Stimulated activated CD4-positive, alpha-beta T cell treated with anti-CD3 and anti-CD28 coated beads, Interleukin-1b, Interleukin-23, amount 100 ng/mL, for 48 hours (primary cell): ENCODE measurements at places on chromosomes 12 and 14.

- DNase-seq, result no peak
Observed at GRCh38 chr12:48807981-48808380, 10.3 kb upstream of the CACNB3 start.

- DNase-seq, result no peak
Observed at GRCh38 chr12:106522708-106523107, 60.1 kb upstream of the RFX4 start.

DNA sequence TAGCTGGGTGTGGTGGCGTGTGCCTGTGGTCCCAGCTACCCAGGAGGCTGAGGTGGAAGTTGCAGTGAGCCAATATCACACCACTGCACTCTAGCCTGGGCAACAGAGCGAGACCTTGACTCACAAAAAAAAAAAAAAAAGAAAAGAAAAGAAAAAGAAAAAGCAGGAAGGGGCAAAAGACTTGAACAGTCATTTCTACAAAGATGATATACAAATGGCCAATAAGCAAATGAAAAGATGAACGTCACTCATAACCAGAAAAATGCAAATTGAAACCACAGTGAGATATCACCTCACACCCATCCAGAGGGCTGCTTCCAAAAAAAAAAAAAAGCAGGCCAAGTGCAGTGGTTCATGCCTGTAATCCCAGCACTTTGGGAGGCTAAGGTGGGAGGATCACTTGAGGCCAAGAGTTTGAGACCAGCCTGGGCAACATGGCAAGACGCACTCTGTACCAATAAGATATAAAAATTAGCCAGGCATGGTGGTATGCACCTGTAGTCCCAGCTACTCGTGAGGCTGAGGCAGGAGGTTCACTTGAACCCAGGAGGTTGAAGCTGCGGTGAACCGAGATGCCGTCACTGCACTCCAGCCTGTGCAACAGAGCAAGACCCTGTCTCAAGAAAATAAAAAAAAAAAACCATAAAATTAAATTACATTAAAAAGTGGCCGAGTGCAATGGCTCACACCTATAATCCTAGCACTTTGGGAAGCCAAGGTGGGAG lies 20.5 kb downstream of the UBC start:
- DNase-seq, result no peak

DNA sequence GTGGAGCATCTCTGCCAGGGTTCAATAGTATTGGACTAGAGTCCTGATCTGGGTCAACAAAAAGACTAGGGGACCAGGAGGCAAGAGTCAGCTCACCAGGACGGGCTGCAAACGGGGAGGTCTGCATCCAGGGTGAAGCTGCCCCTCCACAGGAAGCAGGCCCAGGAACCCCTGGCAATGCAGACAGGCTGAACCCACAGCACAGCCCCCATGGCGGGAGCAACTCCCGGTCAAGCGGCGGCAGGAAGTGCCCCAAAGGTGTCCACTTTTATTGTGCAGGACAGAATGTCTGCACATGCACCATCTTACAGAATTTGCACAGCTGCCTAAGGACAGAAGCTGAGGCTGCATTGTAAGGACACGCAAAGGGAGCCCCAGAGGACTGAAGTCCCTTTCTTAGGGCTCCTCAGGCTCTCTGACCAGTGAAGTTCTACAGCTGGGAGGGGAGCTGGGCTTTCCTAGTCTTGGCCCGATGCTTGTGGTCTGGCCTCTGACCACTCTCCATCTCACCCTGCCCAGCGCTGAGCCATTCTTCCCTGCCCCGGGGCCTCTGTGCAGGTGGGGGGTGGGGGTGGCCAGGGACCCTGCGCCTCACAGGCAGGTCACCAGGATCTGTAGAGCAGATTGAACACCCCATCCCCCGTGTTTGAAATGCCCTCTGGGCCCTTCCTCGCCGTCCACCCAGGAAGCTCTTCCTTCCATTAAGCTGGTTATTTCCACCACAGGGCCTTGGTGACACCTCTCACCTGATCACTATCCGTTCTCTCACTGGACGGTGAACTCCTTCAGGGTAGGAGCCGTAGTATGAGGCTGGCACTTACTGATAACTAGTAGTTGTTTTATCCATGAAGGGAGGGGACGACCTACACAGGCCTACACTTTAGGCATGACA lies 75.9 kb downstream of the NINJ2 start:
- no peak for DNase-seq

- DNase-seq, result no peak
Observed at GRCh38 chr14:41285186-41285748, 321.4 kb upstream of the LRFN5 start.

DNA sequence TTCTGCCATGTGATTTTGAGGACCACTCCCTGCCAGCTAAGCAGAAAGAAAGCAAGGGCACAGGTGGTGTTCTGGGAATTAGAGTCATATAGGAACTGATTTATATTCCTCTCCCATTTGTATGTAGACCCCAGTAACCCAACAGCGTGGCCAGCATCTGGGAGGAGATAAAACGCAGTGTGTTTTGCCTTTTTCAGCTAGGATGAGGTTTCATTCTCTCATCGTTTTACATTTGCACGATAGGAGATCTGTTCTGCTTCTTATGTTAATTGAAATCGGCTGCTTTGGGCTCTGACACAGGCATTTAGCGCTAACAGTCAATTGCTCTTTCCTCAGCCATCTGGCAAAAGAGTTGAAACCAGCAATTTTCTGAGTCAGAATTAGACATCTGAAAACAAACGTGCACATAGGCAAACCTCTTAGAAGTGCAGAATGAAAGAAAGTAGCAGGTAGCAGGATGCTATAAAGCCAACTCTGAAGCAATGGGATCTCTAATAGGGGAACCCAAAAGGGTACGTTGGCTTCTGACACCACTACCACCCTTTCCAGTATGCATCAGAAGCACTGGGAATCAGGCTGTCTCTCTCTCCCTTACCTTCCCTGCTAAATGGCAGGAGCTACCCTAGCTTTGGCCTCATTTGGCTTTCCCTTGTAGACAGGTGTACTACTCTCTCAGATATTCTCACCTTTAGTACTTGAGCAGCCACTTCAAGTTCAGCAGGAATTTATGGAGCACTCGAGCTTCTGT lies 219.1 kb downstream of the PHLDA1 start:
- DNase-seq, result no peak

GRCh38 chr14:100487304-100487703 lies 99.9 kb downstream of the BEGAIN start:
- DNase-seq, result no peak

GRCh38 chr14:65444230-65444629 lies 31.7 kb downstream of the FUT8 start:
- no peak for DNase-seq

DNA sequence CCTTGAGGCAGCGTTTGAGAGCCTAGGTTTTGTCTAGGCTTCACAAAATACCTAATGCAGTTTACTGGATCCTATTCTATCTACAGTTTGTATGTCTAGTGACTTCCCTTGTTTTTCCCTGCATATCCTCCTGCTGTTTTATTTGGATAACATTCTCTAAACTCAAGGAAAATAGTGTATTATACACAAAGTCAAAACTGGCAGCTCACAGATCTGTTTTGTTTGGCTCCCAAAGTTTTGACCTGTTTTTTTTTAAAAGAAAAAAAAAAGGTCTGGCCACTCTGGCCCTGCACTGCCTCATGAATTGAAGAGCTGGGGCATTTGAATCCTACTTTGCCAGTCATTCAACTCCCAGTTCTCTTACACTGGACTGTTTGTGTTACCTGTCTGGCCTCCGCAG lies 155.3 kb downstream of the KICS2 start:
- no peak for DNase-seq

DNA sequence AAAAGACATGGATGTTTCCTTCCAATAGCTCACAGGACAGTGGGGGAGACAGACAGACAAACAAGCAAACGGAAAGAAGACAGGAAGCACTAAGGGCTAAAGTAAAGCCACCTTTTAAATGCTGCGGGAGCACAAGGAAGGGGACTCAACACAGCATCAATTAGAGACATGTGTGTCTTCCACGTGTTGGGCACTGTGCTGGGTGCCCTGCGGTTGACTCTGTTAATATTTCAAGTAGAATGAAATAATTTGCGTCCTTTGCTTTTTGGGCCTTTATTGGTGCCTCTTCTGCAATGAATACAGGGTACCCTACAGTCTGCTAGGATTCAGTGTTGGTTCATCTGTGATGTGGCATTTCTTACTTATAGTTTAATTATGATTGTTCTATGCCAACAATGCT lies 90.9 kb upstream of the CPM start:
- DNase-seq, result no peak

GRCh38 chr12:93914281-93914680 lies 234.1 kb upstream of the PLXNC1 start:
- no peak for DNase-seq

DNA sequence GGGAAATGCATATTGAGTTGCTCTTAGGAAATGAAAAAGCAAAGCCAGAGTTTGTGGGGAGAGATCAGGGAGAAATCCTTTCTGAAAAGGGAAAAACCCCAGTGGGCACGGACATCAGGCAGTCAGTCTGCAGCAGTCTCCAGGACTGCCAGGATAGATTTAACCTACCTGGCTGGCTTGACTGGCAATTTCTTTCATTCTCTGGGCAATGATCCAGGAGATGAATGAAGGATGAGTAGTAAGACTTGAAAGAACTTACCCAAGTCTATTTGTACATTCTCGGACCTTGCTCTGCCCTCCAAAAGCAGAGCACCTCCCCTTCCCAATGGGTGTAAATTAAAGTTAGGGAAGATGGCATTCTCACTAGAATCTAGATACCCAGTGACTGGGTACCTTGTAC lies 42.9 kb downstream of the CMAS start:
- no peak for DNase-seq

- no peak for DNase-seq
Observed at GRCh38 chr12:11460343-11461023, 65.1 kb upstream of the PRB2 start.

DNA sequence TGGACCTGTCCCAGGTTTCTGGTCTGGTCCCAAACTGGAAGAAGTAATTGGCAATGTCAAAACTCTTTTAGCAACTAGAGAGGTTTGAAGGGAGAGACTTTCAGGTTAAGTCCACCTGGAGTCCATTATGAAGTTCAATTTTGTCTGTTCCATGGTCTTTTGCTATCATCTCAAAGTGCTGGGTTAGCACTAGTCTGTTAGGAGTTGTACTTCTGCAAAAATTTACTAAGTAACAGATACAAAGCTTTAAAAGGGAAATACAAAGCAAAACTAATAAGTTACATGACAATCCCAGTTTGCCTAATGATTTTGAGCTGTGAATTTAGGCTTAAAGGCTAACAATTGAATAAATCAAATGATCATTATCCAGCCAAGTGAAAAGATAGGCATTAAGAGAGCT lies 643.9 kb downstream of the C12orf50 start:
- no peak for DNase-seq

GRCh38 chr12:106759526-106760183 lies 14.8 kb upstream of the RIC8B start:
- no peak for DNase-seq

GRCh38 chr12:71576496-71576895 lies 87.2 kb downstream of the ZFC3H1 start:
- DNase-seq, result no peak

DNA sequence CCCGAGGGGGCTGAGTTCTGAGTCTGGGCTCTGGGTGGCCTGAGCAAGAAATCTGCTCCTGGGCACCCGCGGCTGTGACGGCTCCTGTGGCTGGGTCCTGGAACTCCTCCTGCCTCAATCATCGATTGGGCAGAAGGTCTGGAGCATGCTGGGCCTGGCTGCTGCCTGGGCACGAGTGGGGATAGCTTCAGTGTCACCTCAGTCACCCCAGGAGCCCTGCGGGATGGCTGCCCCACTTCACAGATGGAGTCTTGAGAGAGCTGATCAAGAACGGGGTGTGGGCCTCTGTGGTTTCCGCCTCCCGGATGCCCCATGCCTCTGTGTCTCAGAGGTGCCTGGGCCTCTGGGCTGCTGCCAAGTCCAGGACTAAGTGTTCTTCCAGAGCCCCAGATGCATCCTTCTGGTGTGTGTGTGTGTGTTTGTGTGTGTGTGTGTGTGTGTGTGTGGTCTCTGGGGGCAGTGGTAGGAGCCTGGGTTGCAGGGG lies 185.6 kb upstream of the C14orf180 start:
- DNase-seq, result peak; percentile 56

GRCh38 chr14:37584211-37585100 lies 10.6 kb downstream of the FOXA1 start:
- DNase-seq, result no peak

DNA sequence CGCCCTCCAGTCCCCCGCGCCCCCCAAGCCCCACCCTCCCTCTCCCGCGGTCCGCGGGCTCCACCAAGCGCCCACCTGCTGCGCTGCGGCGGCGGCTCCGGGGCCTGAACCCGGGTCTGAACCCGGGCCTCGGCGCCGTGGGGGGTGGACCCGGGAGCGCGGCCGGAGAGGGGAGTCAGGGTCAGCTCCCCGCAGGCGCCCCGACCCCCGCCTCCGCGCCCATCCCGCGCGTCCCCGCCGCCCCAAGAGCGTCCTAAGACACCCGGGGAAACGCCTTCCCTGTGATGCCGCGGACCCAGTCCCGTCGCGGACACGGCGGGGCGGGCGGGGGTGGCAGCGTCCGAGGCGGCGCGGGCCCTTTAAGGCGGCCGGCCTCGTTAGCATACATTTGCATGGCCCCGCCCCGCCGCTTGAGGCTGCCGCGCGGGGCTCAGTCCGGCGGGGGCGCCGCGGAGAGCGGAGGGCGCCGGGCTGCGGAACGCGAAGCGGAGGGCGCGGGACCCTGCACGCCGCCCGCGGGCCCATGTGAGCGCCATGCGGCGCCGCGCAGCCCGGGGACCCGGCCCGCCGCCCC lies at the start of gene MMP17:
Gene MMP17, plus strand, starts transcription at position 433 of the 574 bp plus-strand sequence. Its CDS starts 102 bp downstream, at position 535.
- no peak for DNase-seq

GRCh38 chr12:14479004-14479403 lies 88.7 kb downstream of the PLBD1 start:
- DNase-seq, result no peak

DNA sequence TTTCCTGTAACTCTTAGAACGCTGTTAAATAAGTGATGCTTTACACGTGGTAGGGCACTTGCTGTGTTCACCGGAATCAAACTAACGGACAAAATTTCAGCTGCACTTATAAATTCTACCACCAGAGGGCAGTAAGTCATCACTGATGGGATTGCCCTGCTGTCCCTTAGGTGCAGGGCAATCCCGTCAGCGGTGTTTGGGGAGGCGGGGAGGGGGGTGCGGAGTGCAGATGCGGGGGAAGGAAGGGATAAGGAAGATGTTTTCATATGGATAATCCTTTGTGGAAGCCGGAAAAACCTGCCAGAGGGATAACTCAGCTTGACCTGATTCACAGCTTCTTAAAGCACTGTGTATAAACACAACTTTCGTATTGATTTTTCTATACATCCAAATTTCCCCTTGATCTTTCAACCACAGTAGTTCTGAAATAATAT lies 21.7 kb upstream of the SLC10A1 start:
- DNase-seq, result peak; percentile 16

GRCh38 chr12:121802485-121802842 lies 1.3 kb upstream of the SETD1B start:
- DNase-seq, result no peak
